ENCODE measurements at places on chromosomes 2 and 18.

DNA sequence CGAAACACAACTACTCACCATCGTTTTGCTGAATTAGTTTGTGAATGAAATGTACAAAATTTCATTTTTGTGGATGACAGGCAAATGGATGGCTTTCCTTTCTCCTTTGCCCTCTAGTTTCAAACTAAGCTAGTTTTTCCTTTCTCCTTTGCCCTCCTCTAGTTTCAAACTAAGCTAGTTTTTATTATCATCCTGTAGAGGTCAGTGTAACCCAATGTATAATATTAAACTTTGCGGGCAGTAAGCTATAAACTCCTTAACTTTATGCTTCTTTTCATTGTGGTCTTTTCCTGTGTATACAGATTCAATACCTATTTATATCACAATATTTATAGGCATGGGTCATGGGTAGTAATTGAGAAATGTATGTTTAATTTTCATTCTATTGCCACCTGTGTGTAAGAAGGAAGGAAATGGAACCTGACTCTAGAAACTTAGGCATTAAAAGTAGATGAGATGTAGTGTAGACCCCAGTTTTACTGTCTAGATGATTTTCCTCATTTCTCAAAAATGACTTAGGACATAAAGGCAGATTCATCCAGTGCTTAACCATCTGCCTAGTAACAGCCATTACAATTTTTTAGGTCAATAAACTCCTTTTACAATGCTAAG is 58.1 kb downstream of the MAP3K19 start:
- DNase-seq = peak; percentile 12

DNA sequence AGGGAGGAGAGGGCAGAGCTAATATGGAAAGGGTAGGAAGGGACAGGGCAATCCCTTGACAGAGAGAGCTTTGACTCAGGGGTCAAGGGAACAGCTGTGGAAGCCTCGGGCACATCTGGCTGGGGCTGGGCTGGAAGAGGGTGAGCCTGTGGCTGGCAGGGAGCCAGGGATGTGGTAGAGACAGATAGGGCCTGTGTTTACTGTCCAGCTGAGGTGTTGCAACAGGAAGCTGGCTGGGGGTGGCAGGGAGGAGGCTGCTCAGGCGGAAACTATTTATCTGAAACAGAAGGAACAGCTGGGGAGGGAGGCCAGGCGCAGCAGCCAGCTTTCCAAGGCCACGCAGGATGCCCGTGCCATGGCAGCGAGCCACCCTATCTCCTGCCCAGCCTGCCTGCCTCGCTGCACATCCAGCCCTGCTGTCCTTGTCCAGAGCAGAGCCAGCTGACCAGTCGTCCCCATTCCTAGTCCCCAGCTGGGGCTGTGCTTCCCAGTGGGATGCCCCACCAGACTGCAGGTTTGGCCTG is 264.7 kb downstream of the CYP26B1 start:
- DNase-seq = peak; percentile 65

DNA sequence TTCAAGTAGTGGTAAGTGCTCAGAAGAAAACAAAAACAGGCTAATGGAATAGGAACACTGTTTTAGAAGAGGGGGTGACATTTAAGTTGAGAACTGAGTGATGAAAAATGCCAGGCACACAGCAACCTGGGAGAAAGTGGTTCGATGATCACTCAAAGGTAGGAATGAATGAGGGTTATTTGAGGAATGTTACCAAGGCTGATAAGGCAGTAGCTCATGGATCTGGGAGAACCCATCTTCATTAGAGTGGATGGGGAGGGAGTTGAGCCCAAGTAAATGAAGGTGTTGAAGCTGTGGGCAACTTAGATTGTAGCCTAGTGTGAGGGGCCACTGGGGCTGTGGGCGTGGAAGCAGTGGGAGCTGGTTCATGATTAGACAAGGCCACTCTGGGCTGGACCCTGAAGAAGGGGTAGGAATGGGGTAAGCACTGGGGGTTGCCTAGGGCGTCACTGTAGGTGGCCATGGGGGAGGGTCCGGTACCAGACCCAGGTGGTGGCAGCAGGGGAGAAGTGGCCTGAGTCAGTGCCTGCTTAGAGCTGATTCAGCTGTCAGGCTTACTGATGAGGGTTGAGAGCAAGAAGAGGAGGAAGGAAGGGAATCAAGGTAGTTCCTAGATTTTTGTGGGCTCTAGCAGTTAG is 22.5 kb upstream of the LYPD6B start:
- DNase-seq = no peak

DNA sequence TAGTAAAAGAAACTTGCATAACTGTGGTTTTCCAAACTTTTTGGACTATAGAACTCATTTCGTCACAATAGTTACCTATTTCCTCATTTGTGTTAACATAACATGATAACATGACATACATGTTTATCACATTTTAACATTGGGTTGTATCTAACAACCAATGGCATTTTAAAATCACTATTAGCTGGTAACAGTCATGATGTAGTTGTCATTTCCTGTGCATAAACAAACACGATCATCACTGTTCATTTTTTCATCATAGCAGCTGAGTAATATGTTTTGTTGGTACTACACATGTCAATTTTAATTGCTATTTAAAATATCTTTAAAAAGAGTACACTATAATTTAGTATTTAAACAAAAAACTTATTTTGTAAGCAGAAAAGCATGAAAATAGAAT is 402.4 kb downstream of the SATB2 start:
- no peak for DNase-seq

- no peak for DNase-seq
Measured at GRCh38 chr2:67567886-67568285, 170.8 kb downstream of the ETAA1 start.

DNA sequence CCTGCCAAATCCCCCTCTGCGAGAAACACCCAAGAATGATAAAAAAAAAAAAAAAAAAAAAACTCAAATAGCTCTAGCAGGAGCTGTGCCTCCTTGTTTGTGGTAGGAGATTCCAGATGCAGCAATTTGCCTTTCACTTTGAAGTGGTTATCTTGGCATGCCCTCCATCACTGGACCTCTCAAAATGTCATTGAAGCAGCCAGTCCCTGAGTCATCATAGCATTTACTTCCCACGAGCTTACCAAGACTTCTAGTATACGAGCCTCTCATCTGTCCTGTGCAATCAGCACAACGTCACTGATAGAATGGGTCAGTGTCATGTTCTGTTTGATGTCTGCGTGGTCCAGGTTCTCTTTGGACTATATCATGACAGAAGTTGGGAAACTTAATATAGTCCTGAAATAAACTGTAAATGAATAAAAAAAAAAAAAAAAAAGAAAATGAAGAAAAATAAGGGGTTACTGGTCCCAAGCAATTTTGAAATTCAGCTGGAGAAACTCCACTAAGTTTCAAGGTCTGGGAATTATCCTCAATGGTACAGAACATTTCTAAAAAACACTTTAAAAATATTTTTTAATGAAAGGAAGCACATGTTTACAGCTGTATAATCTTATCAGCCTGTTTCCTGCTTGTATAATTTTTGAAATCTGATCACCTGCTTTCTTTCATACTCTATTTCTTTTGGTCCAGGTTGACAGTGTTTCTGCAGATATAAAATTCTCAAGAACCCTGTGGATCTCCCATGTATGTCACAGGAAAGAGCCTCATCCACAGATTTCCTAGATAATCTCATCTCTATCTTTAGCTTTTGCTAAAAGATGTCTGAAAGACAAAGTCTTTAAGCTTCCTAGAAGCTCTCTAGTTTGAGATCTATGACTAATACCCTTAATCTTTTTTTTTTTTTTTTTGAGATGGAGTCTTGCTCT is 74.1 kb upstream of the EHBP1 start:
- DNase-seq = no peak

- DNase-seq = no peak
Measured at GRCh38 chr2:97745474-97746174, 32.2 kb downstream of the ZAP70 start.

DNA sequence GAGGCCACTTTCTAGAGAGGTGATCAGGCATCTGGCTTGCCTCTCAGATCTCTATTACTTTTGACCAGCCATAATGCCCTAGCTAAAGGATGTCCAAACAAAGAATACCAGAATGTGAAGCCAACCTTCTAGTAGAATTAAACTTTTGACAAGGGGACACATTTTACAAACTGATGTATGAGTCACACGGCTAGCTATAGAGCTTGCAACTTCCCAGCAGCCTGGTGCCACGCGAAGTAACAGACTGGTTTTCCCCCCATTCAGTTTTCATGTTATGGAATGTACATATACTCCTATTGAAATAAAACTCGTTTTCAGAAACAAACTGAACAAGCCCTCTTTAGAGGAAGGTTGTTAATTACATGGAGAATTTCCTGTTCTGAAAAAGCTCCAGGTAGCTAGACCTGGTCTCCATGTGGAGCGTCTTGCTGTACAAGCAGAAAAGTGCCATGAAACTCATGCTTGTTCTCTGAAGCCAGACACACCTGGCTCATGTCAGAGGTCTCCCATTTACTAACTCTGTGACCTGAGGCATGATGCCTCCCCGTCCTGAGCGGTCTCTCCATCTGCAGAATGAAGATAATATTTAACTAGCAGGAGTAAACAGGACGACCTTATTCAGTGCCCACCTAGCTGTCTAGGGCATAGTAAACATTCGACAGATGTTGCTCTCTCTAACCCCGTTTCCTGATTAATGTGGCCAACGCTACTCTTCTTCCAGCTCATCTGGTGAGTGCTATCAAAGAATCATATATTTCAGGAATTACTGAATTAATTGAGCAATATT is 81.5 kb upstream of the MAP3K20 start:
- no peak for DNase-seq

- no peak for DNase-seq
Measured at GRCh38 chr2:218777276-218777990, 4.5 kb upstream of the CYP27A1 start.

DNA sequence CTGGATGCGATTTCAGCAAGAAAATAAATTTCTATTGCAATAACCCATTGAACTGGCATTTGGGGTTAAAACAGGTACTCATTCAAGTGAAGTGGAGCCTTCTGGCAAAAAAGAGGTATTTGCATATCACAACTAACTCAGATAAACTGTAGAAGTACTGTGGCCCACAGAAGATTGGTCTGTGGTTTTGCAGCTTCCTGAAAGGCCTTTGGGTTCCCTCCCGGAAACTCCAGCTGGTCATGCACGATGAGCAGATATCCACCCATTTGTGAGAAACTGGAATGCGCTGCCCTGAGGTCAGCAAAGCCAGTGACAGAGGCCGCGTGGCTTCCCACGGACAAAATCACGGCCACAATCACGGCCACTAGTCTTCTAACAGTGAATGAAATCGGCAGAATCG is 106.3 kb downstream of the EPHA4 start:
- DNase-seq = no peak

GRCh38 chr2:42917425-42917927 is 125.1 kb upstream of the HAAO start:
- DNase-seq = no peak

DNA sequence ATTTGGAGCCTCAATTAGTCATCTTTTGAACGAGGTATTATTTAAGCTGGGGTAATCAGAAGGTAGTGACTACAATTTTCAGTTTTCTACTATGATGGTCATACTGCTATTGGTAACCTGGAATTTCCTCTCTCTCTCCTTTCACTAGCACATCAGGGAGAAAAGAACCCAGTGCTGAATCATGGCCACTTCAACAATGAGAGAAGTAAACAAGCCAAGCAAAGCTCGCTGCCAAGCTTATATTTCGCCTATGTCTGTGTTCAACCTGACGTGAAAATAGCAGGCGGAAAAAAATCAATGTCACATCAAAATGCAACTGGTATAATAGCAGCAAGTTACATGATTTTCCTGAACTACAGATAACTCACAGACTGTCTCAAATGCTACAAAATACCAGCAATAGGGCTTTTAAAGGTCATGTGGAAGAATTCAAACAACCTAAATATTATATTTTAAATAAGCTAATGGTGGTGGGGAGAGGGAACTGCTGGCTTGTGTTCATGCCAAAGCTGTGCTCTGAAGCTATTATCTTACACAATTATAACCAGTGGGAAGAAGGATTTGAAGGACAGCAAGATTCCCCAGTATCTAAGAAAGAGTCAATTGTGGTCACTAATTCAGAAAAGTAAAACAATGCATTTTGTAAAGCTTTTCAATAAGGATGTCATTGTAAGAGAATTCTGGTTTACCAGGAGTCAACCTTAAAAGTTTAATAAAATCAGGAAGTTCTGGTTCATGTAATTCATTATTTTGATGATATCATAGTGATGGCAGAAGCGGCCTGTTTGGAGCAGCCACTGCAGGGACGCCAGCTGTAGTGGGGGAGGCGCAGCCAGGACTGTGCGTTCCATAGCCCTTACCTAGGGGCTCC is 38.0 kb downstream of the RNF152 start:
- DNase-seq = no peak

DNA sequence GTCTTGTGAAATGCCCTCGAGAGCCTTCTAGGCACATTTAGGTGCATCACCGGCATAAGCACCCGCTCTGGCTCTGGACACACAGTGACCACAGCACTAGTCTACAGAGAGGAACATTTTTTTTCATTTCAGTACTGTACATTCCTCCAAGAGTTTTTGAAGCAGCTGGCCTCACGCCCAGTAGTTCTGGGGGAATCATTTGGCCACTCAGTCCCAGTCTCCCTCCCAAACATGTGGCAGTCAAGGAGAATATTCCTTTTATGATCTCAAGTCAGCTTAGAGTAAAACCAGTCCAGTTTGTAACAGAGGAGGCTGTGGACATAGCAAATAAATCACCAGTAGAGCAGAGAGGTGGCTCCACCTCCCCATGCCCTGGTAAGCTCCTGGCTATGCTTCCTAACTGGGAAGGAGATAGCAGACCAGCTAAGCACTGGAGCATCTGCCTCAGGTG is 48.1 kb downstream of the KCNE4 start:
- DNase-seq = no peak

- DNase-seq = no peak
Measured at GRCh38 chr2:240594511-240595380, 8.2 kb downstream of the CAPN10 start.

GRCh38 chr18:50022985-50023384 is 172.0 kb downstream of the MYO5B start:
- DNase-seq = no peak

DNA sequence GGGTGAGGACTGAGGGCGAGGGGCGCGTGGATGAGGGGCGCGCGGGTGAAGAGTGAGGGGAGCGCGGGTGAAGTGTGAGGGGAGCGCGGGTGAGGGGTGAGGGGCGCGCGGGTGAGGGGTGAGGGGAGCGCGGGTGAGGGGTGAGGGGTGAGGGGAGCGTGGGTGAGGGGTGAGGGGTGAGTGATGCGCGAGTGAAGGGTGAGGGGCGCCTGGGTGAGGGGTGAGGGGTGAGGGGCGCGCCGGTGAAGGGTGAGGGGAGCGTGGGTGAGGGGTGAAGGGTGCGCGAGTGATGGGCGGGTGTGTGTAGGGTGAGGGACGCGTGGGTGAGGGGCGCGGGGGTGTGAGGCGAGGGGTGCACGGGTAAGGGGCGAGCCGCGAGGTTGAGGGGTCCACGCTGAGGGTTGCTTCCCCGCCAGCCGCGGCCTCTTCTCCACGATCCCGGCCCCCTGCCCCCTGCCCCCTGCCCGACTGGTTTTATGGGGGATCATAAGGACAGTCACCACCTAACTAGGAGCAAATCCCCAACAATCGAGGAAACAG is 1.1 kb upstream of the SLC66A2 start:
- no peak for DNase-seq

DNA sequence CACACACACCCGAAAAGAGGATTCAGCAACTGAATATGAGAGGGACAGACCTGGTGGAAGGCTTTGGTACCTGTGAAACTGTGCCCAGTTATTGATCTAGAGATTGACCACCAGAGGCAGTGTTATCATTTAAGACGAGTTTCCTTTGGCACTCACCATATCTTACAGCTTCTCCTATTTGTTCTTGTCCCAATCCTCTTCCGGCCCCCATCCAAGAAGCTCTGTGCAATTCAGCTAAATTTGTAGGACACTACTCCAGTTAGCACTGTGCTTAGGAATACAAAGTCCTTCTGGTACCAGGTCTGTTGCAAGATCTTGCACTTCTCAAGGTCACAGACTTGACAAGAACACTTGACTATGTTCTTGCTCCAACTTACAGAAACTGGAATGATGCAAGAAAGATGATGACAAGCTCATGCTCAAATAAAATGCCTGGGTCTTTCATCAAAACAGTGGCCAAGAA is 177.7 kb downstream of the TMEM247 start:
- DNase-seq = peak; percentile 30

All from H54 (cell line).